K562 (cell line): ENCODE measurements at places on chromosomes 3 and 15. TPM values are rescaled to one million over a fixed set of nuclear protein-coding genes. Genes with fewer than 3 reads are reported as not detected.
A peak's percentile ranks its signal among the peaks of the same experiment; 100 is the strongest.

GRCh38 chr3:141802316-141803077 is 39.3 kb downstream of the GRK7 start:
- no peak for DNase-seq

- DNase-seq = no peak
Measured at GRCh38 chr3:127911421-127911931, 3.6 kb upstream of the KBTBD12 start.

- no peak for DNase-seq
Measured at GRCh38 chr3:185207931-185208746, 45.7 kb downstream of the EHHADH start.

DNA sequence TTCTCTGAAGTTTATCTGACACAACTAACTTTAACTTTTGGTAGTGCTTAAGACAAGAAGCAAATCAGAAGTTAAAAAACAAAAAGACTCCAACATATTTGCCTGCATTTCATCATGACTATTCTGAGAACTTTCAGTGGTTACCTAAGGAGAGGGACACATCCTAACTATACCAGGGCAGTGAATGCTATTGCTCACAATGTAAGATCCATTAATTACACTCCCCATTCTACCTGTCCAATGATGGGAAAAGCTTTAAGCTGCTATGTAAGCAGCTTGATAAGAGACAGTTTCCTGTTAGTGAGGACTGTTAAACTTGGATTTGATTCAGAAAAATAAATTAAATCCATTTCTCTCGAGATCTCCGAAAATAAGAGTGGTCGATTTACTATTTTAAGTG is 37.5 kb downstream of the SERPINI1 start:
- no peak for DNase-seq

DNA sequence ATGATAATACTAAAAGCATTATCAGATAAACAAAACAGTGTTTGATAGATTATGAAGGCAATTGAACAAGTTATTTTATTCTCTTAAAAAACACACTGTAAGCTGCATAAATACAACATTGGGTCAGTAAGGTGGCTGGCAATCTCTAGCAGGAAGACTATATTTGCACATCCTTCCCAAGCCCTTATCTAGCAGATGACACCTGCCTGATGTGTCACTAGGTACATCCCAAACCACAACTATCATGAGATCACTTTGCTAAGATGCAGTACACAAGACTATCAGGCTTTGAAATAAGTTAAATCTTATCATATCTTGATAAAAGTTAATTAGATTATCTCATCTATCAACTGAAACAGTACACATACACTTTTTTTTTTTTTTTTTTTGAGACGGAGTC is 417.4 kb downstream of the MECOM start:
- no peak for DNase-seq

DNA sequence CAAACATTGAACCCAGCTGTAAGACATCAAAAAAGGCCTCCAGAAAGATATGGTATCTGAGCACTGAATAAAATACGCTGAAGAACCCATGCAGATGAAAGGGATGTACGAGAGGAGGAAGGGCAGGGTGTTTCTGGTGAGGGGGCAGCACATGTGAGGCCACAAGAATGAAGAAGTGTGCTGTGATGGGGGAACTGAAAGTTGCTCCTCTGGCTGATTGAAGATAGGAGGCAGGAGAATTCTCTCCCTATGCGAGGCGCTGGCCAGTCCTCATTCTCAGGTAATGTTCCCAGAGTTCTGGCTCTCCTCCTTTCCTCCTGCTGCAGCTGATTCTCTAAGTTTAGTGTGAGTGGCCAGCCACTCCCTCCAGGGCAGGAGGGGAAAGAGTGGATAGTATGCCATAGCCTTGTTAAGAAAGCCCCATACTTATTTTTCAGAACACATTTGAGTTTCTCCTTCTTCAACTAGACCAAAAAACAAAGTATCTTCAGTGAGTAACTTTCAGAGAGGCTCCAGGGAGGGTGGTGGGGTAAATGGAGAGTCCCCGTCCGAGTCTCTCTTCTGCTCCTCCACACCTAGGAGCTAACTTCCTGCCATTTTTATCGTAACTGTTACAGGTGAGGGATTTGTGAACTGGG is 26.9 kb upstream of the MYO1E start:
- no peak for DNase-seq

GRCh38 chr3:20147361-20147760 is 38.6 kb downstream of the SGO1 start:
- DNase-seq = no peak

DNA sequence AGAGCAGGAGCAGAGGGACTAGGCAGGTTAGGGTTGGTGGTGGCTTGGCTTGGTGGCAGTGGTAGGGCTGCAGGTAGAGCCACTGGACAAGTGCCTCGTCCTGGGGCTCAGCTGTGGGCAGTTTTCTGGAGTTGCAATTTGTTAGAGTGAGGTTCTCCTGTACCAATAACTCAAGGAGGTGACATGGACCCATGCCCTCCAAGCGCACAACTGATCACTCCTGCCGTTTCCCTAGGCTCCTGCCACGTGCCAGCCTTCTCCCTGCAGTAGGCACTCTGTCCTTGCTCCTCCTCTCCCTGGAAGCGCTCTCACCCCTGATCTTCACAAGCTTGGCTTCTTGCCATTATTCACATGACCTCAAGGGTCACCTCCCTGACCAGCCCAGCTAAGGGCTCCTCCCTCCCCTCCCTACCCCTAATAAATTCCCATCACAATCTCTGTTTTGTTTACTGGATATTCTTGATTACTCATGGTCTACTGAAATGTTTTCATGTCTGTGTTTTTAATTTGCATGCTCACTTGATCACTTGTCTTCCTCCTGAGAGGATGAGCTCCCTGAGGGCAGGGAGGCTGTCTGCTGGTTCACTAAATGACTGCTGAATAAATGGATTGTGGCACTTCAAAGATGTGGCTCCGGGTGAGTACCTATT is 3.3 kb downstream of the WNT7A start:
- peak; percentile 24 for DNase-seq

GRCh38 chr3:42009456-42009855 is 47.6 kb upstream of the ULK4 start:
- no peak for DNase-seq

DNA sequence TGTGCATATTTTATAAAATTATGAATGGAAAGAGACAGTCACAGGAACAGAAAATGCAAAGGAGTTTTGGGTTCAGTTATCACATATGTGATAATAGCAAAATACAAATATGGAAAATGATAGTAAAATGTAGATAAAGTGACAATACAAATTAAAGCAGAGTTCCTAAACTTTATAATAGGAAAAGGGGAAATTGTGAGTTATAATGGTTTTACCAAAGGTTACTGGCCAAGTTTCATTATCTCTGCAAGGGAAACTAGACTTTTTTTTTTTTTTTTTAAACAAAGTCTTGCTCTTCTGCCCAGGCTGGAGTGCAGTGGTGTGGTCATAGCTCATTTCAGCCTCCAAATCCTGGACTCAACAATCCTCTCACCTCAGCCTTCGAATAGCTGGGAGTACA is 228.7 kb upstream of the CGNL1 start:
- DNase-seq = no peak

DNA sequence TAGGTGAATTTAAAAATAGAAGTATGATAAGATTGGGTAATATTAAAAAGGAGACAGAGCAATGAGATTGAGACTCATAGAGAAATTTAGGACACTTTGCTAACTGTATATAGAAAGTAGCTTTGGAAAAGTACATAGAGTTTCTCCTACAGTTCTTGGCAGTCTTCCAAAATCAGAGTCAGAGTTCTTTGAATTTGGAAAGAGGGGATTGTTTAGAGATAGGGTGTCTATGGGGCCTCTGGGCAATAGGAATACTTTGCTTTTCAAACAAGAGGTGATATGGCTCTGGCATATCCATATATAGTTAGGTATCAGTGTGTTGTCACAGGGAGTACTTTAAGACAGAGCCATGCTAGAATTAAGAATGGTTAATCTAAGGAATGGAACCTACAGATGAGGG is 477.1 kb upstream of the KCNMB2 start:
- no peak for DNase-seq

DNA sequence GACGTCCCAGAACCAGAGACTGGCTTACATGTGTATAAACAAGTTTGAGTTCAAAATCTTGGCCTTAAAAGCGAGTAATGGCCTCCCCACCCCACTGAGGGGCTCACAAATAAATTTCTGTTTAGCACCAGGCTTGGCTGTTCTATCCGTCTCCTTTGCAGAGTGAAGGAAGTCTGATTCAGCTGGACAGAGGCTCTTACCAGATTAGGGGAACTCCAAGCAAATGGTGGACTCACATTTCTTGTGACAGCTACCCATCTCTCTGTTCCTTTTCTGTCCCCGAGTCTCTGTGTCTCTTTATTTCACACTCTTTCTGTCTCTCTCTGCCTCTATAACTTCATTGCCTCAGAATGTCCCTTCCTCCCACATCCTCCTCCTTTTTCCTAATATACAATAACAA is 62.7 kb downstream of the DGKG start:
- DNase-seq = no peak

- no peak for DNase-seq
Measured at GRCh38 chr15:67152429-67152828, 87.0 kb downstream of the SMAD3 start.

DNA sequence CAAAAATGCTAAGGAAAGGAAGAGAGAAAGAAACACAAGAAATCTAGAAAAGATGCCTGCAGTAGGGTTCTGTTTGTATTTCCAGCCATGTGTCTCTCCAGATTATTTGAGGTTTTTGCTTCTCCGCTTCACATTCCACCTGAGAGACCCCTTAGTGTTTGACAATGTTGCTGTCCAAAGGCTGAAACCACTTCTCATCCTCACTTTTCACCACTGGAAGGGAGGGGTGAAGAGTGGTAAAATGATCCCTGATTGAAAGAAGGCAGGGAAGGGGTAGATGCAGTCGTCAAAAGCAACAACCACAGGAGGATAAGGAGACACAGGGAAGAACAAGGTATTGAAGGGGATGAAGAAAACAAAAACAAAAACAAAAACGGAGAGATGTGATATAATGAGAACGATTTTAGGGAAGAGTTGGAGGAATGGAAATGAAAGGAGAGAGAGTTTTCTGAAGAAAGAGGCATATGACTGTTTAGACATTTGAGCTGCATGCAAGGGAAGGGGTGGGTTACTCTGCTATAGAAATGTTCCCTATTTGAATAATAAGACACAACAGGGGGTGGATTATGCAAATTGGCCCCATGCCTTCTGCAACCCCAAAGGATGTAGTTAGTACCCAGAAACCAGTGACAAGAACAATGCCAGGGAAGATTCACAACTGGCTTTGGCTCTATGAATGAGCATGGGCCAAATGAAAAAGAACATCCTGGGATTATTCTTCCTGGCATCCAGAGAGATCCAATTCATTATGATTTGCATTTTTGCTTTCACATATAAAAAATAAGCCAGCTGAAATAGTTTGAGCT is 235.9 kb downstream of the GAP43 start:
- DNase-seq = no peak

DNA sequence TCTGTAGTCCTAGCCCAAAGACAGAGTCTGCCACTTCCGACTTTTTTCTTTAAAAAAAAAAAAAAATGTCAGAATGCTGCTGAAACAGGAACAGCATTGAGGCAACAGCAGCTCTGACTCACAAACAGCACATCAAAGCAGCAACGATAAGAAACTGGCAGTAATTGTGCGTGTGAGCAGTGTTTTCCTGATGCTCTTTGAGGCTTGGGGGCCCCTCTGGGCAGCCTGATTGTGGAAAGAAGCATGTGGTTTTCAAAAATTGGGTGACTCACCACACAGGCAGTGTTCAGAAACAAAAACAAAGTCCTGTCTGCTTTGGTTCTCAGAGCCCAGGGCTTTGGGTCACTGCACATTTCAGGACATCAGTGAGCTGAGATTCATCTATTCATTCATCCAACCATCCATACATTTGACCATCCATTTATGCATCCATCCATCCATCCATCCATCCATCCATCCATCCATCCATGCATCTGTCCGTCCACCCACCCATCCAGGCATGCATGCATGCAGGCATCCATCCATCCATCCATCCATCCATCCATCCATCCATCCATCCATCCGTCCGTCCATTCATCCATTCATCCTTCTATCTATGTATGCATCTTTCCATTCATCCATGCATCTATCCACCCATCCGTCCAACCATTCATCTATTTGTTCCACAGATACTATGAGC is 308.4 kb downstream of the RPLP1 start:
- DNase-seq = peak; percentile 6

DNA sequence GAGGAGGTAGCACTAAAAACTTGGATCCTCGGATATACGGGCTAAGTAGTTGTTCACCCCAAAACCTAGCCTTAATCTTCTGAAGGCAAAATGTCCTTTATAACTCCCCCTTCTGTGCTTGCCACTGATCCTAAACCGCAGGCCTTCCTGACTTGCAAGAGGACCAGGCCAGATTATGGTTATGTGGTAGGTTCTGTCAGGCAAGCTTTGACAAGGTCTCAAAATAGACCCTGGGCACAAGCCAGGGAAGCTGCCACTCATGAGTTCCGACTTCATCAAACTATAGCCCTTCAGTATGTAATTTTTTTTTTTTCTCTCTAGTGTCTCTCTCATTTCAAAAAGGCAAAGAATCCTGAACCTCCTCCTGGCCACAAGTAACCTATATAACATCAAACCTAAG is 3.2 kb downstream of the LRRFIP2 start:
- no peak for DNase-seq

DNA sequence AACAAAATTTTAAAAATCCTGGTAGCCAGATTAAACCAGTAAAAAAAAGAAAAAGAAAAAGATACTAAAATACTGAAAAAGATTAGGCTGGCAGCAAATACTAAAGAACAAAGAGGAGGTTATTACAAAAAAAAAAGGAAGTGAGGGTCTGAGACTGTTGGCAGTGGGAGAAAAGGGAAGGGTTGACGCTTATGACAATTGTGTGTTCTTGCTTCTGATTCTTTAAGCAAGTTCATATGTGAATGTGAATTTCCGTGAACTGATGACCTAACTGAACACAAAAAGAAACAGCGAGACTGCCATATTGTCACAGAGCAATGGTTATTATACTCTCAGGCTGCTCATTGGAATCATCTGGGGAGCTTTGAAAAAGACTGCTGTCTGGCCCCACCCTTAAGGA is 56.5 kb downstream of the ATP13A4 start:
- no peak for DNase-seq

GRCh38 chr3:114154321-114154821 is 24.5 kb downstream of the DRD3 start:
- DNase-seq = no peak

GRCh38 chr3:49120096-49120437 is 556 bp downstream of the USP19 start:
- peak; percentile 16 for DNase-seq

- no peak for DNase-seq
Measured at GRCh38 chr3:143786219-143787191, 61.8 kb downstream of the SLC9A9 start.

GRCh38 chr3:42014458-42014920 is 52.6 kb upstream of the ULK4 start:
- no peak for DNase-seq

GRCh38 chr15:62141643-62142588 is 23.2 kb downstream of the C2CD4B start:
- DNase-seq = no peak

- no peak for DNase-seq
Measured at GRCh38 chr15:58146749-58147148, 8.6 kb downstream of the AQP9 start.

GRCh38 chr15:95041297-95041696 is 809.9 kb downstream of the MCTP2 start:
- no peak for DNase-seq

DPPA4 gene
- 0.53 and 0.94 TPM in 2 replicates for total RNA-seq

SLC22A14 gene
- not detected in 2 replicates for total RNA-seq

CLDND1 gene
- total RNA-seq = 44.5 and 52.8 TPM in 2 replicates

CYP8B1 gene
- total RNA-seq = 0.04 and 0.13 TPM in 2 replicates

CISH gene
- total RNA-seq = 47.7 and 48.8 TPM in 2 replicates

TNNC1 gene
- 0.47 TPM in 1 of 2 replicates, not detected in the other for total RNA-seq

P2RY12 gene
- not detected in 2 replicates for total RNA-seq

ROBO2 gene
- total RNA-seq = 1.7 and 1.9 TPM in 2 replicates

GRAMD2A gene
- not detected in 2 replicates for total RNA-seq
